GOT3 (cell line): ENCODE measurements at places on chromosomes 16 and 17.
A peak's percentile ranks its signal among the peaks of the same experiment; 100 is the strongest.

DNA sequence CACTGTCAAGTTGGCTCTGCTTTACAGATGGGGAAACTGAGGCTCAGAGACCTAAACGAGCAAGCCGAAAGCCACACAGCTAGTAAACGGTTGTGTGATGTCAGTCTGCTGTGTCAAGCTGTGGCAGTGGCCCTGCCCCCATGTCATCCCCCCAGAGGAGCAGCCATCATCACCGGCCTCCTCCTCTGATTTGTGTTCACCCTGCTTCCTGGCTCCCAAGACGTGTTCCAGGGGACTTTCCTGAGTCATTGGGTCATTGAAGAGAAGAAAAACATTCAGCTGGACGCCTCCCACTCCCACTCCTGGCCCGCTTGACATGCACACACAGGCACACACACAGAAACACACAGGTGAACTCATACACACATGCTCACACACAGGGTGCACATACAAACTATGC lies 54.0 kb upstream of the CIBAR2 start:
- DNase-seq, result no peak

DNA sequence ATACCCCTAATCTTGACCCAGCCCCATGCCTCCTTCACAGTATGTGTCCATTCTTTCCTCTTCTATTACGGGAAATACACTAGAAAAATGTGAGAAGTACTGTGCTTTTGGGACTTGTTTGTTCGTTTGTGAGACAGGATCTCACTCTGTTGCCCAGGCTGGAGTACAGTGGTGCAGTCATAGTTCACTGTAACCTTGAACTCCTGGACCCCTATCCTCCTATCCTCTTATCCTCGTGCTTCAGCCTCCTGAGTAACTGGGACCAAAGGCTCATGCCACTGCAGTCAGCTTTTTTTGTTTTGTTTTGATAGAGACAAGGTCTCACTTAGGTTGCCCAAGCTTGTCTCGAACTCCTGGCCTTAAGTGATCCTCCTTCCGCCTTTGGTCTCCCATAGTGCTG lies 29.9 kb upstream of the RASL10B start:
- DNase-seq, result no peak

GRCh38 chr17:77700165-77700881 lies 258.2 kb upstream of the TNRC6C start:
- DNase-seq, result no peak

DNA sequence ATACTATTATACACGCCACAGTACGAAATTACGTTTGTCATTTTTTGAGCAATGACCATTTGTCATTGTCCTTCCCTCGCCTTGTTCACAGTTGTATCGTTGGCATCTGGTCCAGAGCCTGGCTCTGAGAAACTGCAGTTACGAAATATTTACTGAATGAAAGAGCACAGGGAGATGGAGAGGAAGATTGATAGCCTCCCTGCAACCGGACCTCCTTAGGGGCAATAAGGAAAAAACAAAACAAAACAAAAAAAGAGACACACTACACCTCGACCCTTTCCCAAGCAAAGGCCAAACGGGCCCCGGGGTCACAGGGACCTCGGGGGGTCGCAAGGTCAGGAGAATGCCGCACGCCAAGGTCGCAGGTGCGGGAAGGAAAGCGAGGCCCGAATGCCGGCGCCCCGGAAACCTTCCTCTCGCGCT lies 857 bp downstream of the GOT2 start:
- DNase-seq, result no peak

DNA sequence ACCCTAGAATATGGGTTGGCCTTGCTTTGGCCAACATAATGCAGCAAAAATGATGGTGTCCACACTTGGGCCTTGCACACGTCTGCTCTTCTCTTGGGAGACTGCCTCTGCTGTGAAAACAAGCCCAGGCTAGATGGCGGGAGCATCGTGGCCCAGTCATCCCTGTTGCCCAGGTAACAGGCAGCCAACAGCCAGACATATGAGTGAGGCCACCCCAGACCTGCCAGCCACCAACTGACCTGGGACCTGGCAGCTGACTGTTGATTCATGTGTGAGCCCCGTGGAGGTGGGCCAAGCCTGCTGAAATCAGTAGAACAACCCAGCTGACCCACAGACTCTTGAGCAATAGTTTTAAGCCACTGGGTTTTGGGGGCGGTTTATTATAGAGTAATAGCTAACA lies 39.4 kb upstream of the CDH3 start:
- no peak for DNase-seq

GRCh38 chr17:22692066-22692805 lies 999.9 kb downstream of the KCNJ18 start:
- DNase-seq, result no peak

- no peak for DNase-seq
Observed at GRCh38 chr17:52515927-52516326, 357.4 kb upstream of the CA10 start.

- no peak for DNase-seq
Observed at GRCh38 chr16:73887911-73888310, 408.7 kb upstream of the PSMD7 start.

- DNase-seq, result no peak
Observed at GRCh38 chr16:48101069-48101674, 54.6 kb downstream of the ABCC12 start.

DNA sequence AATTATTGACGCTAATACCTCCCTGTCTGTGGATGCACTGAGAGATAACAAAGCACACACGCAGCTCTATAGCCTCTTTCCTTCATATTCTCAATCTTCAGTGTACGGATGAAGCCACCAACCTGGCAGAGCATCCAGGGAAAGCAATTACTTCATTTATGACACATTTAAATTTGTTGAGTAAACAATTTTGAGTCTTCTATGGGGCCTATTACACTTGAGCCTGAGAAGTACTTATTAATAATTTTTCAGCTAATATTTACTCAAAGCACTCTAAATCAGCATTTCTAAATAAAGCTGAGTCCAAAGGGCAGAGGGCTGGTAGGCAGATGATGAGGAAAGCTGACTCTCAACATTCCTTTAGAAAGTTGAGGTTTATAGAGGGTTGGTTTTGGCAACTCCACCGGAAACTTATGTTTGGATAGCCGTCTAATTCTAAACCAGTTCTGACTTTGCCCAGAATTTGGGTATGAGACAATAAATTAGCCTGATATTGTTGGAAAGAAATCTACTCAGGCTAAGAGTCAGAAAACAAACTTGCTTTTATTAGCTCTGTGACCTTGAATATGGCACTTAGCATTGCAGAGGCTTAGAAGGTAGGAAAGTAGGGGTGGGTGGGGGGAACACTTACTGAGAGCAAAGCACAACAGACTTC lies 643.5 kb downstream of the CDH11 start:
- no peak for DNase-seq

DNA sequence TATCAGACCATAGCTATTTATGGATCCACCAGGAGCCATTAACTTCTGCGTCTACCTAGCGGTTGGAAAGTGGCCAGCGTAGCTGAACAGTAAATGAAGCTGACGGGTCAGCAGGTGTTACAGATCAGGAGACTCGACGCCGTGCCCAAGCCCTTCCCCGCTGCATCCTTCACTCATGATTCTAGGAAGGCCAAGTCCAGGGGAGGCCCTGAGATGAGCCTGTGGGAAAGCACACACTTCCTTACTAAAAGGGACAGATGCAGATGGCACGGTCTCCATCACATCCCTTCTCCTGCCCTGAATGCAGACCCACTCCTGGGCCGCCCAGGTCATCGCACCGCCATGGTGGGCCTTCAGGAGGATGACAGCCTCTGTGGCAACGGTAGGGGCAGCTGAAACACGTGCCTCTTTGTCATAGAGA lies 67.7 kb upstream of the DNAH17 start:
- DNase-seq, result no peak

- no peak for DNase-seq
Observed at GRCh38 chr16:23949630-23950290, 114.0 kb downstream of the PRKCB start.

DNA sequence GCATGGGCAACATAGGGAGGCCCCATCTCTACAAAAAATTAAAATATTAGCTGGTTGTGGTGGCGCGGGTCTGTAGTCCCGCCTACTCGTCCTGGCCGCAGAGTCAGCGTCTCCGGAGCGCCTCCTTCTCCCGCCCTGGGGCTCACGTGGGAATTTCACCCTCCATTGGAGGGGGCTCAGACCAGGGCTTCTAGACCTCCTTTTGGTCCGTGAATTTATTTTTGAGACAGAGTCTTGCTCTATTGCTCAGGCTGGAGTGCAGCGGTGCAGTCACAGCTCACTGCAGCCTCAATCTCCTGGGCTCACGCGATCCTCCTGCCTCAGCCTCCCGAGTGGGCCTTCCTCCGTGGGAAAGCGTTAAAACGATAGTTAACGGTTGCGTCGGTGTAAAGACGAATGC lies 394 bp upstream of the NME4 start:
- no peak for DNase-seq

- peak; percentile 36 for DNase-seq
Observed at GRCh38 chr17:43846221-43846712, 709 bp upstream of the CD300LG start.

GRCh38 chr16:85980686-85981085 lies 81.7 kb downstream of the IRF8 start:
- no peak for DNase-seq

GRCh38 chr17:63950940-63951907 lies 19.1 kb upstream of the CD79B start:
- no peak for DNase-seq

- DNase-seq, result peak; percentile 36
Observed at GRCh38 chr16:10579965-10580882, at the start of gene EMP2. Gene EMP2 (minus strand): TSS chr16:10580598. CDS start chr16:10547617, 32,981 bp downstream.

DNA sequence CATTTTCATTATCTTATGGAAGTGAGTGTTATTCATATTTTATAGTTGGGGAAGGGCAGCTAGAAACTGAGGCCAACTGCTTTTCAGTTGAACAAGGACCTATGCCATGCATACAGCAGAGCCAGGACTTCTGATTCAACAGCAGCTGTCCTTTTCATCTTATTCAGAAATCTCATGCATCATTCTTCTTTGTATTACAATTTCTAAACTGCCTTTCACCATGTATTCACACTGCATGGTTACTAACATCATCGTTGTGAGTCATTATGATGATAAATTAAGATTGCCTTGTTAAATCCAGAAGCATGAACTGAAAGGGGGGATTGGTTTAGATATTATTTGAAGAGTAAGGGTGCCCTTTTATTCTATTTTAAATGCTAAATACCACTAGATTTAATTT lies 1470.1 kb upstream of the GOT2 start:
- no peak for DNase-seq

DNA sequence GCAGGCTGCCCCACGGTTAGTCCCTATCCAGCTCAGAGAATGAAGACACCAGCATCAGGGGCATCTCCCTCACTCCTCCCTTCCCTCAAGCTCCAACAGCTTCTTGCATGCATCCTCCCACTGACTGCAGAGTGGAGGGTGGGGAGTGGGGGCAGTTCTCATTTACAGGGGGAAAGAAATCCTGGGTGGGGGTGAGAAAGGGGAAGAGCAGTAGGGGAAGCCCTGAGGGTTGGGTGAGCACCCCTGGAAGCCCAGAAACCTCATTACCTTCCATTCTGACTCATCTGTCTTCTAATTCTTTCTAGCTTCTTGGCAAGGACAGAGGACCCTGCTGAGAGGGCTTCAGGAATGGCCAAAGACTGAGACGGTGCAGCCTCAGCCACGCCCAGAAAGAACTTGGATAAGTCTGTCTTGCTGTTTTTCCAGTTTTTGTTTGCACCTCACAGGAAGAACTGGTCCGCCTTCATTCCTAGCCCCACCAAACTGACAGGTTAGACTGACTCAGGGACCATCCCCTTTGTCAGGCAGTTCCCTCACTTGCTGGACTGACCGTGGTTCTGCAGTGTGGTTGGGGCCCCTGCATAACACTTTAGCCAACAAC lies 52.5 kb upstream of the WSB1 start:
- DNase-seq, result no peak

- no peak for DNase-seq
Observed at GRCh38 chr16:86961171-86961601, 356.0 kb downstream of the C16orf95 start.

DNA sequence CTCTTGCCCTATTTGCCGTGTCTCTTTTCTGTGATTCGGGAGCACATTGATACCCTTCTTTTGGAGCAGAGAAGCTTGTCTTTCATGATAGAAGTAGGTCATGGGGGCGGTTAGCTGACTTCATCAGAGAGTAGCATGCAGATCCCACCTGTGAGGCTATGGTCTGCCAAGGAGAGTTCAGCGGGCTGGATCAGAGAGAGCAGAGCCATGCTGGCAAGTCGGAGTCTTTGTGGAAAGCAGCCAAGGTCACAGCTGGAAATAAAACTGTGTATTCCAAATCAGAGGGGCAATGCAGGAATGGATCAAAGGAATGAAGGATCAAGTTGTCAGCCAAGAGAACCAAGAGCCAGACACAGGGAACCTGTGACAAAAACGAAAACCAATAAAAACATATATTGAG lies 595.9 kb downstream of the WWOX start:
- no peak for DNase-seq

DNA sequence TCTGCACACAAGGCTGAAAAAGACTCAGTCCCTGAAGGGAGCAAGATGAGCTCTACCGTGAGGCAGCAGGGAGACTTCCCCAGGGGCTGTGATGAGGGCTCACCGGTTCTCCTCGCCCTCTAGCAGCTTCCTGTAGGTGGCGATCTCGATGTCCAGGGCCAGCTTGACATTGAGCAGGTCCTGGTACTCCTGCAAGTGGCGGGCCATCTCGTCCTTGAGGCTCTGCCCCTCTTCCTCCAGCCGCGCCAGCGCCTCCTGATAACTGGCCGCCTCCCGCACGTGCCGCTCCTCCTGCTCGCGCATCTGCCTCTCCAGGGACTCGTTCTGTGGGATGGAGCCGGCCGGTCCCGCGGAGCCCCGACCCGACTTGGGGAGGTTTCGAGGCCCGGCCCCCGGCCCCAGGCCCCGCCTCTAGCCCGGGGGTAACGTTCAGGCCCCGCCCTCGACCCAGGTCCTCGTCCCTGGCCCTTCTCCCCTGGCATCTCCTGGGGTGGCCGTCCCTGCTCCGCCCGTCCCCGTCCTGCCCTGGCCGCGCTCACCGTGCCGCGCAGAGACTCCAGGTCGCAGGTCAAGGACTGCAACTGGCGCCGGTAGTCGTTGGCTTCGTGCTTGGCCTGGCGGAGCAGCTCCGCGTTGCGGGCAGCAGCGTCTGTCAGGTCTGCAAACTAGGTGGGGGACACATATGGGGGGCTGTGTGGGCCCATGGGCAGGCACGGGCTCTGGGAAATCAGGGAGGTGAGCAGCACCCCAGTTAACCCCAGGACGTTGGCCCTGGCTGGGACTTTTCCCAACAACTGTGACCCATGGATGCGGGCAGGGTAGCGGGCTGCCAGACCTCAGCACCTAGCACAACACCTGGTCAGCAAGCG lies 3.9 kb downstream of the GFAP start:
- DNase-seq, result no peak

GRCh38 chr16:2029350-2029749 lies 2.6 kb downstream of the NHERF2 start:
- no peak for DNase-seq
